ELR (cell line): ENCODE measurements at places on chromosomes 5 and 9.

DNA sequence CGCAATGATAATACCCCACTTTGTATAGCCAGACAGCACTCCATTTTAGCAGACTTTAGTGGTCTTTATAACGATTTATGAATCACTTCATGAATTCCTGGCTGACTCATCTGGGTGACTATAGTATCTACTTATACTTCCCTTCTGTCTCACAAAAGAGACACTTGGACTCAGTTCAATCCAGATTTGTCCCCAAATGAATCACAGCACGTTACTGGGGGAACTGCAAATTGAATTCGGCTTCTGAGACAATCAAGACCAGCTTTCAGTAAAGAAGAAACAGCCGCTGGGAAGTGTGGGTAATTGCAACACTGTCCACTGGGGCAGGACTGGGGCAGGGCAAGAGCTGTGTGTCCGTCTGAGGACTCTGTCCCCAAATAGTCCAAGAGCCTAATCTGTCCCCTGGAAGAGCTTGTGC, 337.3 kb upstream of the RFX3 start:
- DNase-seq, result peak; percentile 99

GRCh38 chr5:34659168-34659567, 3.0 kb downstream of the RAI14 start:
- DNase-seq, result no peak

DNA sequence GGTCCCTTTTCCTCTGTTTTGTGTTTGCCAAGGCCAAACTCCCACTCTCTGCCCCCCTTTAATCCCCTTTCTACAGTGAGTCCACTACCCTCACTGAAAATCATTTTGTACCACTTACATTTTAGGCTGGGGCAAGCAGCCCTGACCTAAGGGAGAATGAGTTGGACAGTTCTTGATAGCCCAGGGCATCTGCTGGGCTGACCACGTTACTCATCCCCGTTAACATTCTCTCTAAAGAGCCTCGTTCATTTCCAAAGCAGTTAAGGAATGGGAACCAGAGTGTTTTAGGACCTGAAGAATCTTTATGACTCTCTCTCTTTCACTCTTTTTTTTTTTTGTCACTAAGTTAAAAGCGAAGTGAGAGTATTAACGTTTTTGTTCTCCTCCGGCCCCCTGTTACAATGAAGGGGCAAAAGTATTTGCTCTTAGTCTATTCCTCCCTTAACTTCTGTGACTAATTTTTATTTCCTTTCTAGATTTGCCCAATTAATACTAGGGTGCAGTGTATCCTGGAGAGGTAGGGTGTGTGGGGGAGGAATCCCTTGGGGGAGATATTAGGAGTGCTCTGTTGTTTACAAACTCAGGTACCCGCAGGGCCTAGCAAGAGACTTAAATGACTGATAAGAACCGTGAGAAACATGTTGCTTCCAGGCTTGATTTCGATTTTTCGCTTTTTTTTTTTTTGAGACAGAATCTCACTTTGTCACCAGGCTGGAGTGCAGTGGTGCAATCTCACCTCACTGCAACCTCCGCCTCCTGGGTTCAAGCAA, 14.7 kb downstream of the GM2A start:
- peak; percentile 73 for DNase-seq

- DNase-seq, result peak; percentile 26
Observed at GRCh38 chr5:126516852-126517251, 78.2 kb downstream of the ALDH7A1 start.

- DNase-seq, result no peak
Observed at GRCh38 chr5:134581241-134581981, 51.2 kb downstream of the SAR1B start.

- no peak for DNase-seq
Observed at GRCh38 chr5:175226506-175226905, 217.5 kb downstream of the DRD1 start.

DNA sequence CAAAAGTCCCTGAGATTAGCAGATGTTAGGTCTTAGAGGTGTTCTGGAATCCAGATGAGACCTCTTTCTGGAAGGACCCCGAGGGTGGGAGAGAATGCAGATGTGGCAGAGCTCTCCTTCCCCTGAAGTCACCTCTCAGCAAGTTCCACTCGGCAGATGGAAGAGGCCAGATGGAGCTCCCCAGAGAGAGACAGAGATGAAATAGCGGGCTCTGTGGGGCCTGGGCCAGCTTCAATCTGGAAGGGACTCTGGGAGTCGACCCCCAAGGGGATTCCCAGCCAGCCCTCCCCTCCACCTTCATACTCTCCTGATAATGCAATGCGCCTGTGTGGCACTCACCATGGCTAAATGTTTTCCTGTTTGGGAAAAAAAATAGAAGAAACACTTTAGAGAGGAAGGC, 60.2 kb downstream of the WNK2 start:
- DNase-seq, result no peak

DNA sequence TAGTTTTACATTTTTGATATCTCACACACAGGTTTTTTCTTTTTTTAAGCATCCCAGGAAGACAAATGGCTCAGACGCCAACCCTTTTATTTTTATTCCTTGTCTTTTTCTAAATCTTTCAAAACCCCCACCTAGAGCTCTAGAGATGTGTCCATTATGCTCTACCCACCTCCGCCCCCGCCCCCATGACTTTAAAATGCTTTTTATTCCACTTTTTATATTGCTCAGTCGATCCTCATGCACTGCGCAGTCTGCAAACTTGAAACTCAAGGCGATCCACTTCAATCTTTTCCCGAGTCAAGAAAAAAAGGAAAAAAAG, 411 bp upstream of the MAT2B start:
- no peak for DNase-seq

- no peak for DNase-seq
Observed at GRCh38 chr9:99137225-99137624, 32.3 kb downstream of the TGFBR1 start.

DNA sequence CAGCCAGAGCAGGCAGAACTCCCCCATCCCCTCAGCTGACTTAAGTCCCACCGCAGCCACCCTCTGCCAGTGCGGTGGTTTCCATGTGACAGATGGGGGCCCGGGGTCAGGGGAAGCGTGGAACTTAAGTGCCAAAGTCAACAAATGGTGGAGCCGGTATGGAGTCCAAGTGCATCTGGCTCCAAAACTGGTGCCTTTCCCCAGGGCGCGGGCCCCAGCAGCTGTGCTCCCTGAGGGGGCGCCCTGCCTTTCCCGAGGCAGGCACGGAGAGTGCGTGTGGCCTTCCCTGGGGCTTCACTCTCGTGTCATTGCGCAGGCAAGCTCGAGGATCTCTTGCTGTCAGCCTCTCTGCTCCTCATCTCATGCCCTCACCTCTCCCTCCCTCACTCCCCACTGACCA, 33.8 kb downstream of the SLC46A2 start:
- DNase-seq, result no peak

DNA sequence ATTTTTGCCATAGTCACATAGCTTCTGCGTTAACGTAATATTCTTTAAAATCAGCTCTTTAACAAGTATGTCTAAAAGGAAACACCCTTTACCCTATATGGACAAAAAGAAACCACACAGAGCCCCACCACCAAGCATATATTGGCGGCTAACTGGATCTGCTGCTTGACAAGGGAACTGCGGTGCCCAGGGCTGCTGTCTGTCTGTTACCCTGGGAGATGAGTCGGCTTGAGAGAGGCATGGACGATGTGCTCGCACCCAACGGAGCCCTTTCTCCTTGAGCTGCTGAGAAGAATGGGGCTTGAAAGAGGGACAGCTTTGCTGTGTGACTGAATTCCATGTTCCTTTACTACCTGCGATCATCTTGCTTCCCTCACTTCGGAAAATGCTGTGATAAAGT, 158.6 kb upstream of the SHB start:
- peak; percentile 19 for DNase-seq

GRCh38 chr9:127917603-127918002, 762 bp upstream of the ST6GALNAC4 start:
- DNase-seq, result no peak

GRCh38 chr5:135546912-135547311, 11.1 kb upstream of the NEUROG1 start:
- DNase-seq, result no peak

DNA sequence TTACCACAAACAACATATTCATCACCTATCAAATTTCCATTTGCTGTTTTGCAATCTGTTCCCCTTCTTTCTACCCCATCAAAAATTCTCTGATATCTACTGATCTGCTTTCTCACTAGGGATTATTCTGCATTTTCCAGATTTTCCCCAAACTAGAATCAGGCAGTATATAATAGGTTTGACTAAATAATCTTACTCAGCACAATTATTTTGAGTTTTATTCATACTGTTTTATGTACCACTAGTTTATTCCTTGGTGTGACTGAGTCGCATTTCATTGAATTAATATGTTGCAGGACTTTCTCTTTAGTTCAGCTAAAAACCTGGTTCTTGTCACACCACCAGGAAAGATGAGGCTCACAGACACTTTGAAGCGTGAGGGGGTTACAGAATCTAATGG, 131.4 kb downstream of the CYLC2 start:
- no peak for DNase-seq

- no peak for DNase-seq
Observed at GRCh38 chr5:139925216-139925562, 117.9 kb downstream of the NRG2 start.

DNA sequence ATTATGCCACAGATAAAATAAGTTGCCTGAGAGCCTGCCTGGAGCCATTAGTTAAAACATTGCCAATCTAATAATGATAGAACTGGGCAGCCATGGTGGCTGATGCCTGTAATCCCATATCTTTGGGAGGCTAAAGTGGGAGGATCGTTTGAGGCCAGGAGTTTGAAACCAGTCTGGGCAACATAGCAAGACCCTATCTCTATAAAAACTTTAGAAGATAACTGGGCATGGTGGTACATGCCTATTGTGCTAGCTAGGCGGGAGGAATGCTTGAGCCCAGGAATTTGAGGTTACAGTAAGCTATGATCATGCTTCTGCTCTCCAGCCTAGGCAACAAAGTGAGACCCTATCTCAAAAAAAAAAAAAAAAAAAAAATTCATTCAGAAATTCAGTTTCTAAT, 52.6 kb downstream of the RAI14 start:
- peak; percentile 41 for DNase-seq

GRCh38 chr5:29321591-29321990, 1871.9 kb upstream of the CDH6 start:
- no peak for DNase-seq

DNA sequence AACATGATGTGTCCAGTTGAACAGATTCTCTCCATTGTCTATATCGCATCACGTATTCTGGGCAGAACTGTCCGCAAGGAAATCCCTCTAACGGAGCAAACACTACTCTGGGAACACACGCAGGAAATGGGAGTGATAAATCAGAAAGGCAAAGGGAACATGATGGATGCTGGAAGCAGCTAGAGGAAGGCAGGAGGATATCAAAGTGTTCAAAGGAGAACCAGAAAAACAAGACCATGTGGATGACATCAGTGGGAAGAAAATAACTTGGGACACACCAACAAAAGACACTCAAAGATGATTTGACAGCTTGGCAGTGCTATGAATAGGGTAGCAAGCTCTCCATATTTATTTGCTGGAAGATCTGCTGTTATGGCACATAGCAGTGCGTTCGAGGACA, 142.9 kb downstream of the PLK2 start:
- no peak for DNase-seq

- DNase-seq, result no peak
Observed at GRCh38 chr5:61625137-61625561, 293.1 kb downstream of the ZSWIM6 start.

DNA sequence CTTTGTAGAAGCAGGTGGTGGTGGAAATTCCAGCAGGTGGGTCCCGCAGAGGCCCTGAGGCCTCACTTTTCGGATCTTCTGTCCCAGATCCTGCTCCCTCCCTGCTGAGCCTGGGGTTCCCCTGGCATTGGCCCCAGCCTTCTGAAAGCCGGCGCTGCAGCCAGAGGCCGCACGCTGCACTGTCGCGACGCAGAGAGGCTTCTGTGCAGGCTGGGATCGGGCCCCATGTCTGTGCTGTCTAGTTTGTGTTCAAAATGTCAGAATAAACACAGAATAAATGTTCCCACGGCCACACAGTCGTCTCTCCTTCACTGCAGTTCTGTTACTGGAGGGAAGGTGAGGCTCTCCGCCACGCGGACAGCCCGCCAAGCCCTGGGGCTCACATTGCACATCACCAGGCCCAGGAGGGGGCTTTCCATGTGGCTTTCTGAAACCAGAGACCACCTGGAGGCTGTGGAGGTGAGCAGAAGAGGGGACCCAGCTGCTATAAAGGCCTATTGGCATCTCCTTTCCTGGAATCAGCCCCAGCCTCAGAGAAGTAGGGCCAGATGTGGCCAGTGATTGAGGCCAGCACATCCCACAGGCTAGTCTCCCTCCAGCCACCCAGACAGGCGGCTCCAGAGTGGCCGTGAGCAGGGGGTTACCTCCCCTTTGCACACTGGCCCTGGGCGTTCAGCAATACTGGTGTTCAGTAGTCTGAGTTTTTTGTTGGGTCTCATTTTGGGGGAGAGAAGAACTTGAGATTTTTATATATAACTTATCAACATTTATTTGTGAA, 46.5 kb downstream of the USP20 start:
- no peak for DNase-seq

- no peak for DNase-seq
Observed at GRCh38 chr9:13586587-13587374, 307.3 kb upstream of the MPDZ start.

DNA sequence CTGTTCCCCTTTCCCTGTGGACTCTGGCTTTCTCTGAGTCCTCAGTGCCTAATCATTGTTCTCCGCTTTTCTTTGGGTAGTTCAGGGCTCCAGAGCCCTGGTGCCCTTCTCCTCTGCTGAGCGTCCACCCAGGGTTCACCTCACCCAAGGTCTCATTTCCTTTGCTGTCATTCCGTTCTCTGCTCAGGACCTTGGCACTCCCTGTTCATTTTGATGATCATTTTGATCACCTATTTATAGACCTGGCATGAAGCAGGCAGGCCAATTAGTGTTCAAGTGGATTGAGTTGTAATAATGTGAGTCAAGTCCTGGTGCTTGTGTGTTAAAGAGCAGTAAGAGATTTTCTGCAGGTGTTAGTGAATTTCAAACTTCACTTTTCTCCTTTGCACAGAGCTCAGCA, 3.6 kb downstream of the TRIO start:
- no peak for DNase-seq

DNA sequence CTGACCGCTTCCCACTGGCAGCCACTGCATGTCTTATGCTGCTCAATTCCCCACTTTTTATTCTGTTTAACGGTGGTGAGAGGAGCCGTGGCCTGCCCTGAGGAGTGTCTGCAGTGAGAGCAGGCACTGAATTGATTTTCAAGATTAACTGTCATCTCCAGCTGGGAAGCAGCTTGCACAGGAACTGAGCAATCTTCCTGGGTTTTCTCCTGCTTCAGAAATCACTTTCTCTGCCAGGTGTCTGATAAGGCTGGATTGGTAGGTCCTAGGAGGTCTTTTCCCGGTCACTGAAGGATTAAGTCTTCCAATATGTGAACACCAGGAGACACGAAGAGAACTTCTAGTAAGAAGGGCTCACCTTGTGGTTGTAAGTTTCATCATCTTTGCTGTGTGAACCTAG, 181.1 kb upstream of the RAD23B start:
- DNase-seq, result no peak

- DNase-seq, result no peak
Observed at GRCh38 chr9:8457055-8457454, 657.5 kb upstream of the DMAC1 start.

DNA sequence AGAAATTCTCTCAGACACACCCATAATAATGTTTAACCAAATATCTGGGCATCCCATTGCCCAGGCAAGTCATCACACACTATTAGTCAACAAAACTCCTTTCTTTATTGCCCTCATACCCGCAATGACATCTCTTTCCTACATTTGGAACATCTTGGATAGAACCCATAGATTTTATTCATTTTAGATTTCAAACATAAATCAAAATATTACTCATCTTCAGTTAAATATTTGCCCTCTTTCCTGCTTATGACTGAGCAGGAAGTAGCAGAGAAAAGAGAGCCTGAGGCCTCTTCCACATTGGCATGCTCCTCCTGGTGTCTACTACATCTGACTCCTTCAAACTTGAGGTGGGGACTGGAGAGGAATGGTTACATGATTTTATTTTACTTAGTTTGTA, 592.0 kb downstream of the CHSY3 start:
- peak; percentile 66 for DNase-seq
